Heart left ventricle (tissue), 16 donors: ENCODE measurements at places on chromosomes 16 and 17.

DNA sequence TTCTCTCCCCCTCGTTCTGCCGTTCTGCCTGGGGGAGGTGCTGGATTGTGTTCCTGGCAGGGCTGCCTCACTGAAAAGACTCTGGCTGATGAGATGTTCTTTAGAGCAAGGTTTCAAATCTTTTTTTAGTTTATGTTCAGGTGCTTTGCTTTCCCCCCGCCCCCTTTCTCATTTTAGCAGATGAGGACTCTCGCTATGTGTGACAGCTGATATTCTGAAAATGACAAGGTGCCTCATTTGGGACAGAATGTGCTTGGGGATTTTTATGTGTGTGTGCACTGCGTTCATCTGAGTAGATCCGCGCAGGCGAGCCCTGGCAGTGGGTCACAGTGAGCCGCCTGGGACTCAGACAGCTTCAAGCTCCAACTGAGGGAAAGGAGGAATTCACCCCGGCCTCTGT, 205.9 kb downstream of the HS3ST4 start:
- H3K4me3 ChIP-seq: no peak overlapping the region
- no peak for DNase-seq
- H3K27ac ChIP-seq: no peak overlapping the region

DNA sequence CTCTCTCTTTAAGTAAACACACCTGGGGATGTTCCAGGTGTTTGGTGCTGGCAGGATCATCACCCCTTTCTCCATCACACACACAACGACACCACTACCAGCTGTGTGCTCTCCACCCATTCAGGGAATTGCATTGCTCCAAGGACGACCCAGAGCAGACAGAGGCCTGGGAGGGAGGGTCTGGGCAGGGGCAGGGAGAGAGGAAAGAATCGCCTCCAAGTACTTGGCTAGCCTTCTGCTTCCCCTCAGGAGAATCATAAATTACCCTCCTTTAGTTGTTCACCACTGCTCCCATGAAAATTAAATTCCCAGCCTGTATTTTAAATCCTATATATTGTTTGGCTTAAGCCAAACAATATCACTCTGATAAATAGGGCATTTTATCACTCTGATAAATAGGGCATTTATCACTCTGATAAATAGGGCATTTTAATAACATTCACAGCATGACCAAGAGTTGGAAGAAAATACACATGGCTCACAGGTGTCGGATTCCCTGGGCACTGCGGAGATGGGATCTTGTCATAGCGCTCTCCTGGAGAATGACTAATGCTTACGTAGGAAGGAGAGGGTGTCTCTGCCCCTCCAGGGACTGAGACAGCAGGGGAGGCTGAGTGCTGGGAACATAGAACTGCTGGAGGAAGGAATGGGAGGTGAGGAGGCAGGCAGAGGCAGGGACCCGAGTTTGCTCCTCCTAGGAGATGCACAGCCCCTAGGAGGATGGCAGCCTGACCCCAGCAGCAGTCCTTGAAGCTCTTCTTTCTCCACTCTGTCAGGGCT, 673.6 kb downstream of the HS3ST4 start:
- H3K27ac ChIP-seq: no peak overlapping the region
- H3K4me3 ChIP-seq: no peak overlapping the region
- no peaks in the 10 kb centered on the region for H3K36me3 ChIP-seq

DNA sequence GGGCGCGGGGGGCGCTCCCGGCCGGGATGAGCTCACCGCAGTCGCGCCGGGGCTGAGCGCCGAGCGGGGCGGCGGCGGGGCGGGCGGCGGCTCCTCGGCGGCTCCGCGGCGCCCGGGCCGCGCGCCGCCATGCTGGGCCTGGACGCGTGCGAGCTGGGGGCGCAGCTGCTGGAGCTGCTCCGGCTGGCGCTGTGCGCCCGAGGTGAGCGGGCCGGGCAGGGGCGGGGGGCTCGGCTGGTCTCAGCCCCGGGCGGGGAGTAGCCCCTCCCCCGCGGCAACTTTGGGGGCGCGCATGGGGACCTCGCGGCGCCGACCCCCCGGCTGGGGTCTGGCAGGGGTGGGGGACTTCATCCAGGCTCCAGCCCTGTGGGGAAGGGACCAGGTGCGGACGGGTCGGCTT, at the start of gene ARHGDIG:
Gene ARHGDIG, plus strand, starts transcription at position 40 of the 400 bp plus-strand sequence. Its CDS starts 90 bp downstream, at position 130.
- peaks cover 40% of the 10 kb centered on the region for H3K27me3 ChIP-seq
- no peak within 1 kb of the TSS for H3K27ac ChIP-seq
- peaks cover 9% of the 10 kb centered on the region for H3K4me1 ChIP-seq
- H3K4me3 ChIP-seq: peak within 1 kb of the TSS; percentile 41
- no peaks in the 10 kb centered on the region for H3K36me3 ChIP-seq

DNA sequence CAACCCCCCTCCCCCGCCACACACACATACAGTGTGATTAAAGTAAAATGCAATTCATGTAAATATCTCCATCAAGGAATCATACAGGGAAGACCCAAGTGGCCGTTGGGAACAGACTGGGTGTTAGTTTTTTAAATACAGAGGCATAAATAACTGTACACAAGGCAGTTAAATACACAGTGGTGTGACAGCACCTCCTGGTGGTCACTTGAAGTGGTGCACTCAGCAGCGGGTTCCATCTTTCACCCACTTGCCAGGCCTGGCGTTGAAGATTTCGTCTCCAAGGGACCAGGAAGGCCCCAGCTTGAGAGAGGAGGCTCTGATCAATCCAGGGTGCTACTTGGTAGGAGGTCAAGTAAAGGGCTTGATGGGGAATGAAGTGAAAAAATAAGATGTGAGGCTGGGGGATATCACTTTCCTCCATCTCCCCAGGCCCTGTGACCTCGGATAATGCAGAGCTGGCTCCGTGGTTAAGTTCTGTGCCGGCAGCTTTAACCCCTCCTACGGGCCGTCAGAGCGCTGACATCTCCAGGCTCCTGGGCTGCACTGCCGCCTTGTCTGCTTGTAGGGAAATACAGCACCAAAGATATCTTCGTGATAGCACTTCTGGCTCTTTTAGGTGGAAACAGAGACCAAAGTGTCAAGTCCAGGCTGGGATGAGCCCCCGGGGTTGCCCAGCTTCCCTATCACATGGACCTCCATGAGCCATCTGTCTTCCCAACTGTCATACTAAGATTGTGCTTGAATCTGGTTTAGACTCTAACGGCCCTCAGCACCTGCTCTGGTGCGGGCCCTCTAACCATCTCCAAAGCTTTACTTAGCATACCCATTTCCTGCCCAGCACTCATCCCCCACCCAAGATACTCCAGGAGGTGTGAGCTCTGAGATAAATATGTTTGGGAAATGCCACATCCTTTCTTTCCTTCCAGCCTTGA, 20.7 kb downstream of the LGALS9 start:
- peak; percentile 48 for DNase-seq
- no peak overlapping the region for H3K27ac ChIP-seq
- no peaks in the 10 kb centered on the region for H3K27me3 ChIP-seq
- no peak overlapping the region for H3K4me3 ChIP-seq
- H3K36me3 ChIP-seq: peaks cover 16% of the 10 kb centered on the region

GRCh38 chr16:69463876-69464275, 39.5 kb downstream of the CYB5B start:
- DNase-seq: no peak
- H3K27me3 ChIP-seq: no peaks in the 10 kb centered on the region
- H3K27ac ChIP-seq: no peak overlapping the region

DNA sequence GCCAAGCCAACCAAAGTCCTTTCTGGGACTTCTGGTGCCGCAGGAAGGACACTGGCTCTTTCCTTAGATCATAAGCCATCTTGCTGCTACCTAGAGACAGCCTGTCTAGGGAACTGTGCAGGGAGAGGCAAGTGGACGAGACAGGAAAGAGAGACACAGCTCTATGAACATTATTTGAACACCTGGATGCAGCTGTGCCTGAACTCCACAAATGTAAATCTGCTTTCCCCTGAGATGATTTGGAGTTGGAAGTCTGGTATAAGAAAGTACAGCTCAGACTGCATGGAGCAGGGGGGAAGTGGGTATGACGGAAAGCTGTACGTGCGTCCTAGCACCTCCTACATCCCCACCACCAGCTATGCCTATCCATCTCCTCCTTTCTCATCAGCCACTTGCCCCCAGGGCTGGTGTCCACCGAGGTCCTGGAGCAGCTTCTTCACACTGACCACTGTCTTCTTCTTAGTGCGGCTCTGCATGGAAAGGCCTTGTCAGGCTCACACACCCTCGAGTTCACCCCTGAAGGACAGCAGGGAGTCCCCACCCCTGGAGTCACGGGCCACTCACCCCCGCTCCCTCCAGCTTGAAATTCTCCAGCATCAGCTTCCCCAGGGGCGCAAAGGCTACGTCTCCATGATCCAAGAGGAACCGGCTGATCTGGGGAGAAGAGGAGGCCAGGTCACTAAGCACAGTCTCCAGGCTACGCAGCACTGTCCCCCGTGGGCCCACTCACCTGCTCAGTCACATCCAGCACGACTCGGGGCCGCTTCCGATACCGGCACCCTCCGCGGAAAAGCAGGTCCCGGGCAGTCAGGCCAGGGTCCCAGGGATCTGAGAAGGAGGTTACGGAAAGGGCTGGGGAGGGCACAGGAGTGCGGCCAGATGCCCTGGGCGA, 3.9 kb downstream of the TAF1C start:
- peaks cover 14% of the 10 kb centered on the region for H3K4me1 ChIP-seq
- no peaks in the 10 kb centered on the region for H3K27me3 ChIP-seq

DNA sequence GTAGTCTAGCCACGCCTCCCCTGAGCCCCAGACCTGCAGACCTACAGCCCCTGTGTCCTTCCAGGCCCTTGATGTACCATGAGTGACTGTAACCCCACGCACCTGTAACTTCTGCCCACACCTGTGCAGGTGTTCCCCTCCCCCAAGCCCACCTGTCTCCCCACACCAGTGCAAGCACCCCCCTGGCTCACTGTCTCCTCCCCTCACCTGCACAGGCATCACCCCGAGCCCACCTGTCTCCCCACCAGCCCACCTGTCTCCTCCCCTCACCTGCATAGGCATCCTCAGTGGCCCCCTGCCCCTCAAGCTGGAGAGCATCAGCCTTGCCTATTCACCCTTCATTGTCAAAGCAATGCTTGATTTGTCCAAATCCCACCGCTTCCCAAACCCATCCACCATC, 32.3 kb upstream of the ZC3H18 start:
- DNase-seq: no peak
- H3K4me1 ChIP-seq: peaks cover 8% of the 10 kb centered on the region
- H3K27ac ChIP-seq: no peak overlapping the region

DNA sequence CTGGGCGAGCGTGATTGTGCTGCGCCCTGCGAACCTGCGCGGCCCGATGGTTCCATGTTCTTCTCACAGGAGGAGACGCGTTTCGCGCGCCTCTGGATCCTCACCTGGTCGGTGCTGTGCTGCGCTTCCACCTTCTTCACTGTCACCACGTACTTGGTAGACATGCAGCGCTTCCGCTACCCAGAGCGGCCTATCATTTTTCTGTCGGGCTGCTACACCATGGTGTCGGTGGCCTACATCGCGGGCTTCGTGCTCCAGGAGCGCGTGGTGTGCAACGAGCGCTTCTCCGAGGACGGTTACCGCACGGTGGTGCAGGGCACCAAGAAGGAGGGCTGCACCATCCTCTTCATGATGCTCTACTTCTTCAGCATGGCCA, 1.0 kb downstream of the FZD2 start:
- no peaks in the 10 kb centered on the region for H3K27me3 ChIP-seq
- DNase-seq: no peak
- no peak overlapping the region for H3K27ac ChIP-seq
- no peaks in the 10 kb centered on the region for H3K4me1 ChIP-seq
